T-helper 17 cell (primary cell): ENCODE measurements at places on chromosomes 5 and 9. TPM values are rescaled to one million over a fixed set of nuclear protein-coding genes. Genes with fewer than 3 reads are reported as not detected.

DNA sequence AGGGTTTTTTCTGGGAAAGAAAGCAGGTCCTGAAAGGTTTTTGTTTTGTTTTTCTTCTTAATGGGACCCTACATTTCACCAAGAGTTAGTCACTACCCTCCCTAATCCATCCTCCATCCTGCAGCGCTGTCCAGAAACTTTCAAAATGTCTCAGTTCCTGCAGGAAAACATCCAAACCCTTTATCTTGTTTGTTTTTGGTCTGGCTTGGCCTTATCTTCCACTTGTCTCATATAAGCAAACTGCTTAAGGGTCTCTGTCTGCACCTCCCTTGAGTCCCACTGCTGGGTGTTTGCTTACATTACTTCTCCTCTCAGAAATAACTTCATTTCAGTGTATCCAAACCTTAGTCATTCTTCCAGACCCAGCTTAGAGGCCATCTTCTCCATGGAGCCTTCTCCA is 11.0 kb upstream of the TRAF1 start:
- H3K27ac ChIP-seq, result peak overlapping the region; percentile 100
- DNase-seq, result no peak
- peaks cover 5% of the 10 kb centered on the region for H3K36me3 ChIP-seq
- H3K4me3 ChIP-seq, result no peak overlapping the region
- H3K4me1 ChIP-seq, result peaks cover 35% of the 10 kb centered on the region
- H3K27me3 ChIP-seq, result no peaks in the 10 kb centered on the region

DNA sequence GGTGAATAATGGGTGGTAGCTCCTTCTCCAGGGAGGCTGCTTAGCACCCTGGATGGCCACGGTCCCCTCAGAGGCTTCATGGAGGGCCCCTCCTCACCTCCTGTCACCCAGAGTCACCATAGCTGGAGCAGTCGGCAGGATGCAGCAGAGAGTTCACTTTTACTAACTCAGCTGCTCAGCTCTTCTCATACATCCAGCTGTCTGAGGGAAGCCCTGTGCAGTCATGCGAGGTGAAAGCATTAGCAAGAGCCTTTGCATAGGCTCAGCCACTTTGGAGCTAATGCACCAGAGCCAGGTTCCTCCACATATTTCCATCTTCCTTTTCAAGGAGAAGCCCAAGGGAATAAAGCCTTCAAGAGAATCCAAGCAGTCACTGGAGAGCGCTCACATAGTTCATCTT is 499.2 kb downstream of the BNC2 start:
- H3K4me1 ChIP-seq, result no peaks in the 10 kb centered on the region
- H3K4me3 ChIP-seq, result no peak overlapping the region
- H3K27me3 ChIP-seq, result no peaks in the 10 kb centered on the region
- DNase-seq, result no peak

DNA sequence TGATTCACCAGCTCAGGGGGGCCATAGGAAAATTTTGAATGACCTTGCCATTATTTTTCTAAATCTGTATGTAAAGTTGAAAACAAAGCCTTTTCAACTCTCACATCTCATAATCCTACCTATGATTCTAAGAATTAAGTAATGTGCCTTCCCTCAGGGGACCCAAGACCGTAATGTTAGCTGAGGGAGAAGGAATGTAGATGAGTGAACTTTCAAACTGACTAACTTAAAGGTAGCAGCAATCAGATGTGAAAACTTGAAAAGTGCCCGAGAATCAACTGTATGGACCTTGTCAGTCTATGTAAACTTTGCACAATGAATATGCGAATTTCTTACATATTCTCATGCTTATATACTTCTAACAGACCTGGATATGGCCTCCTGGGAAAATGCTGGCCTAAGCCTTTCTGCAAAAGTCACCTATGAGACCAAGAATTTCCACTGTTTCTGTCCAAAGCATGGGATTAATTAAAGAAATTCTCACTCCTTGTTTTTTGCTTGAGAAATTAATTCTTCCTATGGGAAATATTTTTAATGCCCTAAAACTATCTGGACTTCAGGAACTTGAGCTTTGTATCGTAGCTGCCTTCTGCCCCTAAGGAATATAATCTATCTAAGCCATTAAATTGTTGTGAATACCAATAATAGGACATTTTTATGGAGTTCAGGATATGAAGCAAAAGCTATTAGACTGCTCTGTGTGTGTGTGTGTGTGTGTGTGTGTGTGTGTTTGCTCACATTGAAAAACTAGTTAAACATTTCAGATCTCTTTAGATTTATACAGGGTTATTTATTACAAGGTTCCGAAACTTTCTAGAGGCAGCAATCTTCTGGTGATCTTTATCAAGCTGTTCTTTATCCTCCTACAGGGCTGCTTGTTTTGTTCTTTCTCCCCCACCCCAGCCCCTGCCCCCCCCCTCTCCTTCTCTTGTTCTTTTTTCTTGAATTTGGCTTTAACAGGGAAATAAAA is 169.1 kb upstream of the CLINT1 start:
- no peak overlapping the region for H3K4me3 ChIP-seq
- peaks cover 49% of the 10 kb centered on the region for H3K27me3 ChIP-seq
- H3K27ac ChIP-seq, result no peak overlapping the region
- peaks cover 6% of the 10 kb centered on the region for H3K36me3 ChIP-seq

GRCh38 chr9:127448112-127448805 is 2.9 kb downstream of the RPL12 start:
- no peak overlapping the region for H3K4me3 ChIP-seq
- peaks cover 19% of the 10 kb centered on the region for H3K4me1 ChIP-seq
- peak overlapping the region; percentile 95 for H3K27ac ChIP-seq
- H3K36me3 ChIP-seq, result peaks cover 12% of the 10 kb centered on the region

DNA sequence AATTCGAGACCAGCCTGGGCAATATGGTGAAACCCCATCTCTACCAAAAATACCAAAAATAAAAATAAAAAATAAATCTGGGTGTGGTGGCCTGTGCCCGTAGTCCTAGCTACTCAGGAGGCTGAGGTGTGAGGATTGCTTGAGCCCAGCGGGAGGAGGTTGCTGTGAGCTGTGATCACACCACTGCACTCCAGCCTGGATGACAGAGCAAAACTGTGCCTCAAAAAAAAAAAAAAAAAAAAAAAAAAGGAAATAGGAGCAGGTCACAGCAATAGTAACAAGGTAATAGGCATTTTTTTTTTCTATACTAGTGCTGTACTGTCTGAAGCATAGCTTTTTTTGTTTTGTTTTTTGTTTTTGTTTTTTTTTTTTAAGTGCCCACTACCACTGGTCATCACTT is 5.8 kb downstream of the LRRC70 start:
- H3K36me3 ChIP-seq, result peaks cover 8% of the 10 kb centered on the region
- no peak overlapping the region for H3K4me3 ChIP-seq
- H3K4me1 ChIP-seq, result peaks cover 27% of the 10 kb centered on the region
- H3K27ac ChIP-seq, result no peak overlapping the region
- no peaks in the 10 kb centered on the region for H3K27me3 ChIP-seq

DNA sequence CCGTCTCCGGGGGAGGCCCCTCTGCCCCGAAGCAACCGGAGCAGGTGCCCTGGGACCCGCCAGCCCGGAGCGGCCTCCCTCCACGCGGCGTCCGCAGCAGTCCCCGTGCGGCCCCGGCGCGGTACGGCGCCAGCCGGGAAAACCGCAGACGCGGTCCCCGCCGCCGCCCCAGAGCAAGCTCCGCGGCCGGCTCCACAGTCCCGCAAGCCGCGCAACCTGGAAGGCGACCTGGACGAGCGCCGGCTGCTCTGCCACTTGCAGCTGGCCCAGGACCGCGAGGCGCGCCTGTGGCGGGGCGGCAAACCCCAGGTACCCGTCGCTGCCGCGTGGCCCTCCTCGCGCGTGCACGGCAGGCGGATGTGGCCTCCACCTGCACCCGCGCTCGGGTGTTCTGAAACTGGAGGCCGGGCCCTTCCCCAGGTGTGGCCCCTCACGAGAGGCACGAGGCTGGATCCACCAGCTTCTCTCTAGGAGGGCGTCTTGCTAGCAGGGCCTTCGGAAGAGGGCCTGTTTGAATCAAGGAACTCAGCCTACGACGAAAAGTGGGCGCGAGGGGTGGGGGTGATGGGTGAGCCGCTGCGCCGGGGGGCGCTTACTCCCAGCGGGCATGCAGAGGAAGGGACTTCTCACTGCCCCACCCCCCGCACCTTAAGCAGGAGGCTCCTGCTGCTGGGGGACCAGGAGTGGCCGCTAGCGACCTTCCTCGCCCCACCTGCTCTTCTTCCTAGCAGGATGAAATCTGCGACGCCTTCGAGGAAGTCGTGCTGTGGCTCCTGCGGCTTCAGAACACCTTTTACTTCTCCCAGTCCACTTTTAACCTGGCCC is 602 bp downstream of the CCNI2 start:
- H3K4me3 ChIP-seq, result peak overlapping the region; percentile 62
- DNase-seq, result peak; percentile 34
- no peaks in the 10 kb centered on the region for H3K27me3 ChIP-seq
- H3K27ac ChIP-seq, result peak overlapping the region; percentile 47
- peaks cover 2% of the 10 kb centered on the region for H3K36me3 ChIP-seq
- peaks cover 11% of the 10 kb centered on the region for H3K4me1 ChIP-seq

GRCh38 chr5:90379652-90380051 is 29.9 kb downstream of the CETN3 start:
- H3K27me3 ChIP-seq, result peaks cover 38% of the 10 kb centered on the region
- DNase-seq, result no peak
- no peak overlapping the region for H3K4me3 ChIP-seq

DNA sequence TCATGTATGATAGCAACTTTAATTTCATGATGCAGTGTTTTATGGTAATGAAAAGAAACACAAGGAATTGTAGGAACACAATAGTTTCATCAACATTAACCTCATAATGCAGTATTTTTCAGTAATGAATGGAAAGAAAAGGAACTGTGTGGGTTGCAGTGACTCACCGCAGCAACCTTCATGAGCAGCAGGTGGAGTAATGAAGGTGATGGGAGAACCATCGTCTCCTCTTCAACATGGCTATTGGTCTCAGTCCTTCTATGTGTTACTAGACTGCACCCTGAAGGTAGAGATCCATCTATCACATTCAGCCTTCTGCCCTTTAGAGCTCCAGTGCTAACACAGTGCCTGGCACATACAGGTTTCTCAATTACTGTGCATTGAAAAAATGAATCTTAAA is 58.0 kb downstream of the TMEM215 start:
- H3K27me3 ChIP-seq, result peaks cover 42% of the 10 kb centered on the region
- H3K4me1 ChIP-seq, result no peaks in the 10 kb centered on the region
- no peak for DNase-seq
- no peak overlapping the region for H3K4me3 ChIP-seq
- H3K27ac ChIP-seq, result no peak overlapping the region

DNA sequence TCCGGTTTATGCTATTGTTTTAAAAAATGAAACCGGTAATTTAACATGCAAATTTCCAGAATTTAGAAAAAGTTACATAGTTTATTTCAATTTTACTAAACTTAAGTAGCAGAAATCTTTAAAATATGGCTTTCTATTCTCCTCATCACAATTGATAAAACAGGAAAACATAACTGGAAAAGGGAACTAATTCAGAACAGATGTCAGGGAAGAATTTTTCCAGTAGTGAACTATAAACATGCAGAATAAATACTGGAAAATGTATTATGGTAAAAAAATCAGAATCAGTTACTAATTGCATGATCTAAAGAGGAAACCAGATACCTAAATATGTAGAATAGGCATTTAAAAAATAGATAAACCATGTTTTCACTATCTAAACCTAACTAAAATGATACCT is 7.3 kb upstream of the NR4A3 start:
- H3K27me3 ChIP-seq, result peaks cover 23% of the 10 kb centered on the region
- no peaks in the 10 kb centered on the region for H3K36me3 ChIP-seq
- H3K4me3 ChIP-seq, result no peak overlapping the region
- H3K27ac ChIP-seq, result no peak overlapping the region
- no peak for DNase-seq
- peaks cover 12% of the 10 kb centered on the region for H3K4me1 ChIP-seq

DNA sequence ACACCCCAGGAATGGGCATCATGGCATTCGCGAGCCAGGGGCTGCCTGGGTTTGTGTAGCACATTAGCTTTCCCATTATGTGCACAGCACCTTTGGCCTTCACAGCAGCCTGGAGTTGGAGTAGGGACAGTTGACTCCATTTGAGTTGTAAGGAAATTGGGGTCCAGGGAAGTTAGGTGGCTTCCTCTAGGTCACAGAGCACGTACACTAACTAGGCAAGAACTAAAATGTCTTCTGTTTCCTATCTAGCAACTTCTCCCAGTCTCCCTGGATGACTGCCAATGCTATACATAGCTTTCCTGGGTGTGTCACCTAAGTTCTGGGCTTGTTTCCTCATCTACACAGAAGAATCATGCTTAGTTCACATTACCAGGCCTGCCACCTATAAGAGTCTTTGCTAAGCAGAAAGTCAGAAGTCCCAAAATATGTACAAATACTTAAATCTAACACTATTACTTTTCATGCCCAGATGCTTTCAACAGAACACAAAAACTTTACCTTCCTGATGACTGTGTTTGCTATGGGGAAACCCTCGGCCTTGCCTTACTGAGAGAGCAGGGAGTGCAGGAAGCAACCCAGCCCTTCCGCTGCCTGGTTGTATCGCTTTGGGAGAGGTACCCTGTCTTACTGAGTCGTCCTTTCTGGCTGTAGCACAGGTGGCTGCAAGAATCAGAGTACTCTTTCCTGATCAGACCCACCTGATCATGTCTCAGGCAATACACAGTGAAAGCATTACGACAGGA is 12.0 kb downstream of the MACROH2A1 start:
- H3K4me3 ChIP-seq, result no peak overlapping the region
- no peaks in the 10 kb centered on the region for H3K27me3 ChIP-seq
- peaks cover 46% of the 10 kb centered on the region for H3K4me1 ChIP-seq
- peaks cover 4% of the 10 kb centered on the region for H3K36me3 ChIP-seq
- H3K27ac ChIP-seq, result peak overlapping the region; percentile 60

- no peaks in the 10 kb centered on the region for H3K36me3 ChIP-seq
- peaks cover 65% of the 10 kb centered on the region for H3K27me3 ChIP-seq
- no peak for DNase-seq
- H3K4me3 ChIP-seq, result no peak overlapping the region
- peaks cover 2% of the 10 kb centered on the region for H3K4me1 ChIP-seq
These were observed 1.4 kb downstream of the CXCL14 start for GRCh38 chr5:135577421-135577820.

DNA sequence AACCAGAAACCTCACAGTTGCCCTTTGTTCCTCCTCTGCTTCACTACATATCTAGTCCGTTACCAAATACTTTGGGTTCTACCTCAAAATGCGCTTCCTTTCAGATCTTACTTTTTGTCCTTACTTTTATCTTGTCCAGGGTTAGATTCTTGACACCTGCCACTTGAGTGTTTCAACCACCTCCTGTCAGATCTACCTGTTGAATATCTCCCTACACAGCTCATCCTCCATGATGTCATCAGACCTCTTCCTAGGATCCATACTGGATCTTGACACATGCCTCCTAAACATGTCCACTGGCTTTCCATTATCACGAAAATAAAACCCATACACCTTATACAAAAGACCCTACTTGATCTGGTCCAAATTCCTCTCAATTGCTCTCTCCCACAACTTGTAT is 125.2 kb upstream of the SLC24A2 start:
- DNase-seq, result no peak
- H3K27me3 ChIP-seq, result peaks cover 9% of the 10 kb centered on the region
- no peak overlapping the region for H3K27ac ChIP-seq
- H3K4me3 ChIP-seq, result no peak overlapping the region

- H3K4me1 ChIP-seq, result peaks cover 24% of the 10 kb centered on the region
- H3K27me3 ChIP-seq, result no peaks in the 10 kb centered on the region
- peaks cover 2% of the 10 kb centered on the region for H3K36me3 ChIP-seq
- H3K4me3 ChIP-seq, result no peak overlapping the region
- DNase-seq, result no peak
These were observed 35.8 kb upstream of the TGFBR1 start for GRCh38 chr9:99069075-99069474.

Gene DOCK8
- total RNA-seq, result 160 TPM

Gene IER5L
- 3.1 TPM for total RNA-seq

Gene CDX1
- total RNA-seq, result not detected

Gene NUDT2
- total RNA-seq, result 11.2 TPM

Gene PCDHGA8
- not detected for total RNA-seq
